ENCODE measurements at places on chromosomes 6 and 20.

DNA sequence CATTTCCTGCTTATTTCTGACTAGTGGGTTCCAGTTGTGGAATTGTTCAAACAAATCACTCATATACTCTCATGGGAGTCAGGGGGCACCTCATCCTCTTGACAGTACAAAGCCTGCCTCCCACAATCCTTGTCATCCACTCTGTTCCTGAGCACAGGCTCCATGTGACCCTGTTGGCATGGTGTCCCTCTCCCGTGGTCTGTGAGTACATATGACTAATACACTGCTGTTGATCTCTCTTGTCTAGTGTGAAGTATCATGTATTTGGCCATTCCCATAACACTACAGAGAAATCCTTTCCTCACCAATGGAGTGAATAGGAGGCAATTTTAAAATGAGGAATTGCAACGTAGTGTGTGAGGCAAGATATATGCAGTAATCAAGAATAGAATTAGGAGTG lies 185.3 kb downstream of the OGFRL1 start:
- peak; percentile 64 for DNase-seq

GRCh38 chr6:117918454-117918853 lies 11.4 kb downstream of the SLC35F1 start:
- no peak for DNase-seq

DNA sequence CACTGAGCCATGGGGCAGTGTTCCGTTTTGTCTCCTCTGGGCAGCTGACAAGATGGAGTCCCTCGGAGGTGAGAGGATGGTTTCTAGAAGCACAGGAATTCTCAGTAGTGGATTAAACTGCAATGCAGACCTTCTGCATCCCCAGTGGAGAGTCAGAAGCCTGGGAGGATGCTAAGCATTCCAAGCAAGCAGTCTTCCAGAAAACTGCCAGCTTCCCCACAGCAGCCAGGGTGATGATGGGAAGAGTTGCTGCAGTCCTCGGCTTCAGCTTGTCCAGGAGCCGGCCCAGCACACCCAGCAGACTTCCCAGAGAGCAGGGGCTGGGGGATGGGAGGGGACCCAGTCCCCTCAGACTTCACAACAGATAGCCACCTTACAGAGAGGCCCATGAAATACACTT lies 163.6 kb downstream of the LY86 start:
- DNase-seq: peak; percentile 42

GRCh38 chr6:130127195-130127594 lies 95.6 kb downstream of the SAMD3 start:
- no peak for DNase-seq

GRCh38 chr6:124987291-124987690 lies 25.1 kb downstream of the RNF217 start:
- DNase-seq: no peak

GRCh38 chr20:60420676-60421229 lies 462.5 kb downstream of the CDH26 start:
- no peak for DNase-seq

GRCh38 chr6:71080133-71080532 lies 123.3 kb upstream of the B3GAT2 start:
- no peak for DNase-seq

GRCh38 chr20:57693002-57693582 lies 16.7 kb downstream of the PMEPA1 start:
- no peak for DNase-seq

GRCh38 chr6:35694462-35694861 lies 5.7 kb upstream of the FKBP5 start:
- peak; percentile 28 for DNase-seq

DNA sequence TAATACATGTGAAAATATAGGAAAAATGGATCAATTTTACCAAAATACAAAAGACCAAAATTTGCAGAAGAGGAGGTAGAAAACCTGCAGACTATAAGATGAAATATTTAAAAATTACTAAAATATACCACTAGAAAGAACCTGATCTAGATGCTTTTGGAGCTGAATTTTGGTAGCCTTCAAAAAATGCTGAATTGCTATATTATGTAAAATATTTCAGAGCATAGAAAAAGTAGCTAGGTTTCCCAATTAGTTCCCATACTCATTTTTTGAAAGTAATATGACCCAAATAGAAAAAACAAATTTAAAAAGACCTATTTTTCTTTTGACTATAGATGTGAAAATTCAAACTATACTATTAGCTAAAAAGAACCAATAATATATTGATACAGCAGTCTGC lies 3.6 kb upstream of the EPPIN start:
- DNase-seq: no peak

GRCh38 chr6:71468841-71469700 lies 180.5 kb downstream of the OGFRL1 start:
- DNase-seq: peak; percentile 71

Measured in AG08396 (cell line).